ENCODE measurements at places on chromosomes 11 and 22. TPM values are rescaled to one million over a fixed set of nuclear protein-coding genes. Genes with fewer than 3 reads are reported as not detected.

- DNase-seq = no peak
Measured at GRCh38 chr22:43541462-43542407, 129.9 kb downstream of the MPPED1 start.

- DNase-seq = no peak
Measured at GRCh38 chr11:76371170-76371569, 9.8 kb downstream of the THAP12 start.

GRCh38 chr22:23857606-23858483 lies at the start of gene SLC2A11:
TSS of gene SLC2A11 (plus strand) at chr22:23857875. CDS start at chr22:23858000, 125 bp downstream.
- peak; percentile 97 for DNase-seq

GRCh38 chr11:19432370-19433061 lies 191.8 kb upstream of the E2F8 start:
- DNase-seq = no peak

DNA sequence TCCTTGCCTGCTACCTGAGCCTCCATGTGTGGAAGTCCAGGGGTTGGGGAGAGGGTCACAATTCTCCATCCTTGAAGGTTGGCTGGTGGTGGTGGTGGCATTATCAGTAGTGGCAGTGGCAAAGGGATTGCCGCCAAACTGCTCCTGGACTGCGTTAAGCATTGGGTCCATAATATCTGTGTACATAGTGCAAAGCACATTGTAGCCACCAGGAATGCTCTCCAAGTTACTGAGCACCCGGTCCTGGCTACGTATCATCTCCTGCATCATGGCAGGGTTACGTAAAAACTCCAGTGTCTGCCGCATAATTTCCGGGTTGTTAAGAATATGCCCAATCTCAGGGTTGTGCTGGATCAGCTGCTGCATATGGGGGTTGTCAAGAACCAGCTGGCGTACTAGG lies 1.2 kb downstream of the UBQLN3 start:
- DNase-seq = no peak

- DNase-seq = no peak
Measured at GRCh38 chr11:78657968-78658839, 83.5 kb upstream of the NARS2 start.

DNA sequence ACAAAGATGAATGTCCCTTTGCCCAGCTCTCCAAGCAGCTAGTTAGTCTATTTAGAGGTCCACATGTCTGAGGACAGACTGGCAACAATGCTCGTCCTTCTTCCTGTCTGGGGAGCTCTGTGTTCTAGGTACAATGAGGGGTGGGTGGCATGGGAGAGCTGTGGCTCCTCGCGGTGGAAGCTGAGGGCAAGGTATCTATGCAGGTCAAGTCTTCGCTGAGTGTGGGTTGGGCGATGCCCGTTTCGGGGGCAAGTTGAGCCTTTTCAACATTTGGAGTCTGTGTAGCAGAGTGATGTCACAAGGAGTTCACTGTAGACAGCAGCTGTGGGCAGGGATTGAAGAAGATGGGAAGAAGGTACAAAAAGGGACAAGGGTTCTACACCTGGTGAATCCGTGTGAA lies 163.2 kb downstream of the FEZ1 start:
- no peak for DNase-seq

DNA sequence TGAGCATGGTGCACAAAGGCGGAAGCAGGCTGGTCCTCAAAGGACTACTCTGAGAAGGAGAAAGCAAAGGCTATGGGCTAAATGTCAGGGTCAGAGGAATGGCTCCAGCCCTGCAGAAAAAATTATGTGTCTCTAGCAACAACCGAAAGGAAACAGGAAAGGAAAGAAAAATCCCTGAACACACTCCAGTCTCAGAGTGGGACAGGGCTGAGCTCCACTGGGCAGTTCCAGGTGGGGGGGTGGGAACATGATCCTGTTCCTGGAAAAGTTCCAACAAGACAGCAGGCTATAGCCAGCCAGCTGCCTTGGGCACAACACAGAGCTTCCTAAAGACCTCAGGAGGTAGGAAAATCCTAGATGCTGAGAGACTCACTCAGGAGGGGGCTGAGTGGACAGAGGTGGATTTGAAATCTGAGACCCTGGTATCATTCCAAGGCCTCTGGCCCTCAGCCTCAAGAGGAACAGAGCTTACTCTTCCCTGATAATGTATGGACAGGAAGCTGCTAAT lies 1088.2 kb downstream of the TBC1D22A start:
- DNase-seq = peak; percentile 14

TNNI2 gene
- polyA plus RNA-seq = 4.1 TPM

SAA2 gene
- 0.18 TPM for polyA plus RNA-seq
